ENCODE measurements at places on chromosomes 3 and 15.

- no peak for DNase-seq
These were observed 8.1 kb downstream of the KLF15 start for GRCh38 chr3:126349071-126349470.

GRCh38 chr3:74000725-74001124 lies 376.0 kb upstream of the PDZRN3 start:
- no peak for DNase-seq

DNA sequence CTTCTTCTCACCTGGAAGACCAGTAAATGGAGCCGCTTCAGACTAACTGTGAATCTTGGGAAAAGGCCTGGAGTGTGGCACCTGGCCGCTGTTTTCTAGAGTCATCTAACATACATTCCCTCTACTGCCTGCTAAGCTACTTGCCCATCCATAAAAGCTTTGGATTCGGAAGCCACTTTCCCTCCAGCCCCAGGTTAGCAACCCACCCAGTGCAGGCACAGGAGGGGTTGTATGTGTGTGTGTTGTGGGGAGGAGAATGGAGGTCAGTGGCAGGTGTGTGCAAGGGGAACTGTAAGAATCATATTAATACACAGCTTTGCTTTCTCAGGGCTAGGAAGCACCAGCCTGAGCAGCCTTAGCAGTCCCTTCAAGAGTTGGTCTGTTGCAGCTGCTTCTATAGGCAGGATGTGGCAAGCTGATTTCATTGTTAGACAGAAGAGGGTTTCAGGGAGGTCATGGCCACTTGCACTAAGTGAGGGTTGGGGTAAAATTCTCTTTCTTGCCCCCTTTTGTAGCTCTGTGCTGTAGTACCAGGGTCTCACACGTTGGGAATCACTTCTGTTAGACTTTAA lies 8.9 kb downstream of the NSUN3 start:
- no peak for DNase-seq

- DNase-seq: no peak
These were observed 3.4 kb upstream of the ATP2B2 start for GRCh38 chr3:10508619-10509260.

- DNase-seq: no peak
These were observed 19.4 kb upstream of the IL20RB start for GRCh38 chr3:136938334-136938733.

DNA sequence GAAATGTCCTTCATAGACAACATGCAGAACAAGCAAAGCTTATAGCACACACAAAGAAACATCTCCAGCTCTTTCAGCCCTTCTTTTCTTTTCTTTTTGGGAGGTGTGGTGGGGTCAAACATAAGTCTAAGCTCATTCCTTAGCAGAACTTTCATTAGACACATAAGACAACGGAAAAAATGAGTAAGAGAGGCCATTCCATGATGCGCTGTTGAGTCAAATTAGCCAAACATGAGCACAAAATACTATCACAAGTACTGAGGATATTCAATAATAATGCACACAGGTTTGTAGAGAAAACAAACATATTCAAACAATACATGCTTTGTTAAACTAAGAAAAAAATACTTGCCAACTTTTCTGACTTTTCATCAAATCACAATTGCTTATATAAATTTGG lies 83.0 kb downstream of the PLOD2 start:
- no peak for DNase-seq

GRCh38 chr3:10411598-10412332 lies 90.9 kb upstream of the SEC13 start:
- DNase-seq: no peak
